Mucosa of gallbladder (tissue), 1 donor: ENCODE measurements at places on chromosomes 1 and 21.
A peak's percentile ranks its signal among the peaks of the same experiment; 100 is the strongest.

DNA sequence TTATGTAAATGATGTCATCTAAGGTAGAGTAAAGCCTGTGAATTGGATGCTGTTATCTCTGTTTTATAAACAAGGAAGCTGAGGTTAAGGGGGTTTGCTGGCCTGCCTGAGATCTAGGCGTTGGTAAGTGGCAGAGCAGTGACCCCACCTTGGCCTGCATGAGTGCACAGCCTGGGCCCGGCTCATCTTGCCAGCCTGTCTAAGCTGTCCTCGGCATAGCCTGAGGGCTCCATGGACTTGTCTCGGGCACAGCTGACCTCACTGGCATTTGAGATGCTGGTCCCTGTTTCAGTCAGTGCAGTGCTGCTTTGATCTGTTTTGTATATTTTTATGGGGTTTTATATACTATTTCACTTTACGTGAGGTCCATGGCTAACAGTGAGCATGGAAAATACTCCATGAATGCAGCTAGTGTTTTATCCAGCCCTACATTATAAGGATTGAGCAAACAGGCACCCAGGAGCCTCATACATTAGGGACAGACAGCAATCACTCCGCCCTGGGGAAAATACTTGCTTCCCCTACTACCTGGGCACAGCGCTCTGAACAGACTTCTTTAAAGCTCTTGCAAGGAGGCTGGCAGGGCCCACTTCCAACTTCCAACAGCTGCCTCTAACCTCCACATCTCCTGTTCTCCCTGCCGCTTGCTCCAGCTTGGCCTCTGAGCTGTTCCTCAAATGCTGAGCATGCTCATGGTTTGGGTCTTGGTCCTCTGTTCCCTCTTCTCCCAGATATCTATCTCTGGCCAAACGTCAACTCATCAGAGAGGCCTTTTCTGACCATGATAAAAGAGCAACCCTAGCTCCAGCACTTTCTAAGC is 150.6 kb upstream of the HMGB4 start:
- no peak for DNase-seq

- DNase-seq: no peak
These were observed 9.2 kb downstream of the RAP1GAP start for GRCh38 chr1:21659924-21660326.

- DNase-seq: no peak
These were observed 25.0 kb downstream of the PTGFRN start for GRCh38 chr1:116934586-116935207.

DNA sequence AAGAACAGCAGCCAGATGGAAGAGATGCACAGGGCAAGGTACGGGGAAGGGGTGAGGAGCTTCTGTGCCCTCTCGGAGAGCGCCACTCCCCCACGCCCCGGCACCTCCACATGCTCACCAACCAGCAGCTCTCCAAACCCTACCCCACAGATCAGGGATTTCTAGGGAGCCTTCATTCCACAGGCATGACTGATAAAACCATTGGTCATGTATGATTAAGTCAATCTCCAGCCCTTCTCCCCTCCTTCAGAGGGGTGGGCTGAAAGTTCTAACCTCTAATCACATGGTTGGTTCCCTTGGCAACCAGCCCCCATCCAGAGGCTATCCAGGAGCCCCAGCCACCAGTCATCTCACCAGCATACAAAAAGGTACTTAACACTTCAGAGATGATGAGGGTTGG is 144.7 kb downstream of the TGFBR3 start:
- no peak for DNase-seq

DNA sequence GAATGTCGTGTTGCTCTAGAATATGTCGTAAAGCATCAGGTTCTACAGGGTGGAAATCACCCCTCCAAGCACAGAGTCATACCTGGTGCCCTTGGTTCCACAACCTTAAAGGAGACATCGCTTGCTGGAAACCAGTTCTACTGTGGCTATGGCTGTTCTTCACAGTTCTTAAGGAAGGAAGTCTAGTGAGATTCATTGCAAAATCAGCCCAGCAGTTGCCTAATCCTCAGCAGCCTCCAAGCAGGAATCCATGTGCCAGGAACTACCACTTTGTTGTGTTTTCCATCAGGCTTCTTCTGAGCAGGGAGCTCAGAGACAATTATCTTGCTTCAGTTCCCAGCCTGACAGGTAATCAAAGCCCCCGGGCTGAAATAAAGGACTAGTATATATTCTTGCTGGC is 45.0 kb upstream of the SLC35F3 start:
- DNase-seq: no peak

DNA sequence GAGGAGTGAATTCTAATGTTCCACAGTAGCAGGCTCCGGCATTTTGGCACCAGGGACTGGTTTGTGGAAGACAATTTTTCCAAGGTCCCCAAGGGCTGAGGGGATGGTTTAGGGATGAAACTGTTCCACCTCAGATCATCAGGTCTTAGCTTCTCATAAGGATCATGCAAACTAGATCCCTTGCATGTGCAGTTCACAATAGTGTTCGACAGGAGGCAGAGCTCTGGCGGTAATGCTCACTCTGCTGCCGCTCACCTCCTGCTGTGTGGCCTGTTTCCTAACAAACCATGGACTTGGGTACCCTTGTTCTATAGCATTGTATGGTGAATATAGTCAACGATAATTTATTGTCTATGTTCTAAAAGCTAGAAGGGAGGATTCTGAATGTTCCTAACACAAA is 16.6 kb downstream of the CRNN start:
- no peak for DNase-seq

DNA sequence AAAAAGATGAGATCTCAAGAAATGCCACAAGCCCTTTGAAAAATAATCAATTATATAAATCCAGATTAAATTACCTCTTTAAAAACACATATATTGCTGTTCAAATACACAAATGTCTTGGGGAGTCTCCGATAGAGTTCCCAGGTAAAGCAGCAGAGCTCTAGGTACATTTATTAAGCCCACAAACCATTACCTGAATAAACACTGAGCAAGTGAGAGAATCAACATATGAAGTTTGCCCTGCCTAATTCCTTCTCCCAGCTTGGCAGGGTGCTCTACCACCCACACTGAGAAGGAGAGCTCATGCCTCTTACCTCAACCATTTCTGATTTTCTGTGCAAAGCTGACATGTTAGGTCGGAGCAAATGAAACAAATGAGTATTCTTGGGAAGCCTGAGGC is 402.4 kb downstream of the KCNH1 start:
- DNase-seq: no peak

GRCh38 chr21:45598666-45599065 is 44.9 kb upstream of the PCBP3 start:
- no peak for DNase-seq

- no peak for DNase-seq
These were observed 21.4 kb downstream of the LRRC42 start for GRCh38 chr1:53967409-53968124.

GRCh38 chr1:149963358-149963757 is 26.7 kb upstream of the MTMR11 start:
- DNase-seq: no peak

GRCh38 chr21:33124889-33125288 is 54.9 kb downstream of the OLIG1 start:
- no peak for DNase-seq

DNA sequence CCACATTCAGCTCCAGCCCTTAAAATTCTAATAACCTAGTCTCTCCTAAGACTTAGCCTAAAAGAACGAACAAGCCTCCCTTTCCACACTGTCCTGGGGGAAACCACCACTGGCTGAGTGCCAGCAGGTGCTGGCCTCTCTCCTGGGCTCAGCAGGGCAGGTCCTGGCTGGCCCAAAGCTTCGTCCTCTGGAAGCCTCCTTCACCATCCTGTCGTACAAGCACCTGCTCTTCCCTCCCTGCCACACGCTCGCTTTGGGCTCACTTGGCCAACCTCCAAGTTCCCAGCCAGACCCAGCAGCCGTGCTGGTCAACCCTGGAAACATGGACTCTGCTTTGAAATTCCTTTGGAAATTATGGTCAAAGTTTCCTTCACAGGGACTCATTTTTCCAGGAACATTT is 58.2 kb upstream of the SLC25A33 start:
- no peak for DNase-seq

GRCh38 chr1:81758181-81758580 is 42.6 kb upstream of the ADGRL2 start:
- no peak for DNase-seq

DNA sequence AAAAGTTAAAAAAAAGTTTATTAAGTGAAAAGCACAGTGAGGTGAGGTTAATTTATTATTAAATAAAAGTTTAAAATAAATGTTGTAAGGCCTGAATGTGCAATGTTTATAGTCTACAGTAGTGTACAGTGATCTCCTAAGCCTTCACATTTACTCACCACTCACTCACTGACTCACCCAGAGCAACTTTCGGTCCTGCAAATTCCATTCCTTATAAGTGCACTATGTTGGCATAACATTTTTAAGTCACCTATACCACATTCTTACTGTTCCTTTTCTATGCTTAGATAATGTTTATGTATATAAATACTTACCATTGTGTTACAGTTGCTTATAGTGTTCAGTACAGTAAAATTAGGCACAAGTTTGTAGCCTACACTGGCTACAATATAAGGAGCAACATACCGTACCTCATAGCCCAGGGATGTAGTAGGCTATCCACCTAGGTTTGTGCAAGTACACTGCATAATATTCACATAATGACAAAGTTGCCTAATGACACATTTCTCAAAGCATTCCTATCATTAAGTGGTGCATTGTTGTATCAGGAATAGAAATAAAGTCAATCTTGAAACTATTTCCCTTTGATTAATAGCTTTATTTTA is 426.5 kb upstream of the BRINP3 start:
- no peak for DNase-seq

GRCh38 chr1:190101756-190102155 is 375.9 kb downstream of the BRINP3 start:
- no peak for DNase-seq

- no peak for DNase-seq
These were observed 21.1 kb upstream of the EPHB2 start for GRCh38 chr1:22689505-22689904.

DNA sequence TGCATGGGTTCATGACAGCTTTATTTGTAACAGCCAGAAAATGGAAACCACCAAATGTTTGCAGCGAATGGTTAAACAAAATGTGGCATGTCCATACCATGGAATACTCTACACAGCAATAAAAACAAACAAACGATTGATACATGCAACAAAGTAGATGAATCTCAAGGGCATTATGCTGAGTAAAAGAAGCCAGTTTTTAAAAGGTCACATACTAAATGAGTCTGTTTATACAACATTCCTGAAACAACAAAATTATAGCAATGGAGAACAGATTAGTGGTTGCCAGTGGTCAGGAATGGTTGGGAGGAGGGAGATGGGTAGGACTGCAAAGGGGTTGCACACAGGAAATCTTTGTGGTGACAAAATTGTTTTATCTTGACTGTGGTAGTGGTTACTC is 202.4 kb upstream of the UBE2U start:
- no peak for DNase-seq

GRCh38 chr1:171280599-171280998 is 32.3 kb downstream of the FMO1 start:
- no peak for DNase-seq

DNA sequence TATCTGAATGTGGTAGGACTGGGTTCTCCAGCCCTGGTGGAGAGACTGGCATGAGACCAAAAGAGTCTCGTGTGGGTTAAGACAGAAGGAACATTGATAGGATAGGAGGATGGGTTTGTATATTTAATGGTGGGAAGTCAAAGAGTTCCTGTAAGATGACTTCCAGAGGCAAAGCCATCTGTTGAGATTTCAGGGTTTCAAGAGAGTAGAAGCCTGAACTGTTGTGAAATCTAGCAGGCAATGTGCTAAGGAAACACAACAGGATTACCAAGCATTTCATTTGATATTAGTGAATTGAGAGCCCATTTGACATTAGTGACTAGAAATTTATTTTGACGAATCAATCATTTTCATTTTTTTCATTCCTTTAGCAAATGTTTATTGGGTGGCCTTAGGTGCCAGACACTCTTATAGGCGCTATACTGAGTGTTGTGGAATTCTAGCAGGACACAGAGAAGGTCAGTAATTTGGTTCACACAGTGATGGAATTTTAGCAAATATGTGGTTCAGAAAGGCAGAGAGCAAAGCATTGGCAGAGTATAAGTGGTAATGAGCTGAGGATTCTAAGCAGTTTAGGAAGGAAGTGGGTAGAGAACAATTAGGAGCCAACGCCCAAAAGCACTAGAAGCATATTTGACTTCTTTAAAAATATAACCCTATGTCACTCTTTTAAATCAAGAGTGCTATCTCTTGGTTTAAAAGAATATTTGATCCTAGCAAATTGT is 149.3 kb downstream of the AK5 start:
- DNase-seq: no peak

DNA sequence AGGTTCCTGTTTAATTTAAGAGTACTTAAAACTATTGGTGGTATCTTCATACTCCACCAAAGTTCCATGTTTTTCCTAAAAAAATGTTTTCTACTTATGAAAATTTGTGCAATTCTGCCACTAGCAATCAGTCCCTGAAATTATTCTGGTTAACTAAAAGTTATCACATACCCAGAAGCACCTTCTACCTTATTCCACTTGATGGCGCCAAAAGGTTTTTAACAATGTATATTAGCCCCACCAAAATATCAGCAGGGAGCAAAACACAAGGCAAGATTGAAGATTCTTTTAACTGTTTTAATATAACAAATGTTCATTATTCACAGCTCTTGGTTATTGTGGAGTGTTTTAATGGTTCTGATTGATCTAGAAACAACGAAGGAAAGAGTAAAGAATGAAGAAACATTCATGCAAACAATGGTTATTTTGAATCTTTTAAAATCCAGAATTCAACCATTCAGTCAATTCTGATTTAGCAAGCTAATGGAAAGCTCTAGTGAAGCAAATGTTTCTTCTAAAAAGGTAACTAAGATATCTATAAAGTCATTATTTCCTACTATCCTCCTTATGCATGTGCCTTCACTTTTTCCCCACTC is 67.2 kb downstream of the TTLL7 start:
- DNase-seq: peak; percentile 30

- DNase-seq: no peak
These were observed 54.5 kb downstream of the PAPPA2 start for GRCh38 chr1:176517484-176517883.

DNA sequence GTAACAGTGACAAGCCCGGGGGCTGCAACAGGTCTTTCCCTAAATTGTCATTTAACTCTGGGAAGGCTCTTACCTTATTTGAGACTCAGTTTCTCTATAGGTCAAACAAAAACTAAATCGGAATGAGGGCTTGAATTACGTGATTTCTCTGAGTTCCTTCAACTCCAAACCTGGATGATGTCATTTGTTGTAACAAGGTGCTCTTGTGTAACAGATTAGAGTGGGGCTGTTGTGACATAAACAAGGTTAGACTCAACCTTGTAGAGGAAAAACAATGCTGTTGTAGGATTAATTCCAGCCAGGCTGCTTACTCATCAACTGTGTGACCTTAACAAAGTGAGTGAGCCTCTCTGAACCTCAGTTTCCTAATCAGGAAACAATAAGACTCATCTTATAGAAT is 74.4 kb downstream of the SUSD4 start:
- no peak for DNase-seq

GRCh38 chr1:150576794-150577556 is 2.4 kb downstream of the MCL1 start:
- no peak for DNase-seq

DNA sequence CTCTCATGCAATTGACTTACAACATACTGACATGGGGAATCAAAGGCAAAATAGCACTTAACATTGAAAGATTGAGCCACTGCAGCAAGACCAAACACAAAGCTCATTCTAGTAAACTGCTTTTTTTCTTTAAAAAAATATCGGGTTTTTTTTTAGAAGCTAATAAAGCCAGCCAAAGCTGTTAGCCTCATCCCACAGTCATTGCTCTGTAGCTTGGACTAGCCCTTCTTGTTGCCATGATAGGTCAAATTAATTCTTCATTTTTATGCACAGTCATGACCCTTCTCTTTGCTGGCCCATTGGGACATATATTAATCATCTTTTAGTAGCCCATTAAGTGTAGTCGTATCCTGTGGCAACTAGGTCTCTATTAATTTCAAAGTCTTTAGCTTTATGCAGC is 231.3 kb downstream of the ADGRL2 start:
- no peak for DNase-seq
